ENCODE measurements at places on chromosomes 12 and 14. TPM values are rescaled to one million over a fixed set of nuclear protein-coding genes. Genes with fewer than 3 reads are reported as not detected.

CEBPE gene
- 6.0 TPM for total RNA-seq

INSM2 gene
- 1.7 TPM for total RNA-seq

TPH2 gene
- 3.9 TPM for total RNA-seq

ATXN7L3B gene
- 34.4 TPM for total RNA-seq

EIF2S3B gene
- total RNA-seq: 3.9 TPM

GRCh38 chr14:94650806-94651805 lies 38.9 kb downstream of the SERPINA3 start:
- no peak for DNase-seq

DNA sequence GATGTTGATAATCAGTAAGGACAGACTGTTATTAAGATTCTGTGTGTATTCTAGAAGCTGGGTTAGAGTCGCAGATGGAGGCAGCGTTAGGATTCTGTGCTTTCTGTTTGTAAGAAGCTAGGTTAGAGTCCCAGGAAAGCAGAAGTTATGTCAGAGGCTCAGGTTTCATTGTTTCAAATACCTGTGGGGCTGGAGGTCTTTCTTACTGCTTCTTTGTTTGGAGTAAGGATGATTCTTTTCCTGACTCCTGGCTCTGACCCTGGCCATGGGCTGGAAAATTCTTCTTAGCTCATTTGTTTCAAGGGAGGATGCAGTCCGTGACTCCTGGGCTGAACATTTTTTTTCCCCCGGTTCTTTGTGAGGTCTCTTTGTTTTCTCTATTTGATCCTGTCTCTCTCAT lies 5.2 kb downstream of the MUCL1 start:
- no peak for DNase-seq

DNA sequence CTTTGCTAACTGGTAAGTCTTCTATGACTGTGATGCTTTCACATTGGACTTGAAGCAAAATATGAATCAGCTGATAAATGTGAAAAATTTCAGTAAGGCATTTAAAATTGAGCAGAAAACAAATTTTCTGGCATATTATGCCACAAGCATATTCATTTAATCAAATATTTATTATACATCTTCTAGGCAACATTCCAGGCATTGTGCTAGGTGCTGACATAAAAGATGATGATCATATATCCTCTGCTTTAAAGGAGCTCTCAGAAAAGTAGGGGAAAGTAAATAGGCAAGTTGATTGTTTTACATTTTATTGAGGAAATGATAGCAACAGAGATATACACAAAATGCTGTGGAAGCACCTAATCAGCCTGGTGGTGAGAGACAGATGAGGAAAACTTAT lies 248.9 kb downstream of the SLC16A7 start:
- no peak for DNase-seq

DNA sequence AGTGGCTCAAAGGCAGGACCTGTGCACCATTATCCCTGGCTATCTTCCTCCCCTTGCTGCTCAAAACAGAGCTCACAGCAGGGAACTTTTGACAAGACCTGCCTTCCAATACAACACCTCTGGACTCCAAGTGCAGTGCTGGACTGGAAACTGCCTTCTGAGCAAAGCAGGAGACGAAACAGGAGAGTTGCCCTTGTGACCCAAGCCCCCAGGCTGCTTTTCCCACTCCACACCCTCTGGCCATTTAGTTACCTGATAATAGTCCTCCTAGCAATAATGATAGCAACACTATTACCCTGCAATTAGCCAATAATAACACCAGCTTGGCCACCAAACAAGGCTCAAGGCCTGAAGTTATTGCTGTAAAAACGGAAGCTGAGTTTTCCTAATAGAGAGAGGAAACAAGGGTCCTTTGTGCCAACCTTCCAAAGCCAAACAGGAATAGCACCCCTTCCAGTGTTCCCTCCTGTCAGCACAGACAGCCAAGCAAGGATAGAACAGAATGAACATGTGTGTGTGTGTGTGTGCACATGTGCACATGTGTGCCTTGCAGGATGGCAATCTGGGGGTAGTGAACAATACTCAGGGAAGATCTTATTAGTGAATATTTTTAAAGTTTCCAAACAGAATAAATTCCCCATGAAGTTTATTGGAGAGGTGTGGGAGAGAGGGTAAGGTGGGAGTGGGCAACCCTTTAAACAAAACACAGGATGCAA lies 9.2 kb upstream of the KRT73 start:
- DNase-seq: no peak

GRCh38 chr12:53052419-53053217 lies 2.8 kb downstream of the TNS2 start:
- peak; percentile 96 for DNase-seq

DNA sequence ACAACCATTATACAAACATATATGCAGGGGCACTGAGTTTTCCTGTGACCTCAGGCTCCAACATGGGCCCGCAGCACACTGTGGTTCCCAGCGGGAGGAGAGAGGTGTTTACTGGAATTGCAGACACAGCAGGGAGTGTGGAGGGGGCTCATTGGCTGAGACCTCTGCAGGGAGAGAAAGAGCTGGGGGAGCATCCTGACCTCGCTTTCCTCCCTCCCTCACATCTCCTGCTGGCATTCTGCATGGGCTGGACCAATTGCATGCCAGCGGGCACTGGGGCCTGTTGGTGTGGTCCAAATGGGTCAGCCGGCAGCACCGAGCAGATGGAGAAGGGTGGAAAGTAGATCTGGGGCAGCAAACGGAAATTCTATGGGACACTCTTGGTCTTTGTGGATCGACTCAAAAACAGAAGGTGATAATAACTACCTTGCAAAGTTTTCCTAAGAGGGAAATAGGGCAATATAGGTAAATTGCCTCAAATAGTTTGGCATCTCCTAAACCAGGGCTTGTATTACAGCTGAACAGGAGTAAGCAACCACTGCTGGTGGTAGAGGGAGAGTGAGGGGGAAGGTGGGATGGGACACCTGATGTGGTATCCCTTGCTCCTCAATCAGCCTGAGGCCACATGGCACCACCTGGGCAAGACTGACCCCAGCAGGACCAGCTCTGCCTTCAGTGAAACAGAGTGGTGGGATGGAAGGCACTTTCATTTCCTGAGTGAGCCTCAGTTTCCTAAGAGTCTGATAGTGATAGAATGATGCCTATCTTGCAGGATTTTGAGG lies 86.9 kb downstream of the NTF3 start:
- DNase-seq: no peak

DNA sequence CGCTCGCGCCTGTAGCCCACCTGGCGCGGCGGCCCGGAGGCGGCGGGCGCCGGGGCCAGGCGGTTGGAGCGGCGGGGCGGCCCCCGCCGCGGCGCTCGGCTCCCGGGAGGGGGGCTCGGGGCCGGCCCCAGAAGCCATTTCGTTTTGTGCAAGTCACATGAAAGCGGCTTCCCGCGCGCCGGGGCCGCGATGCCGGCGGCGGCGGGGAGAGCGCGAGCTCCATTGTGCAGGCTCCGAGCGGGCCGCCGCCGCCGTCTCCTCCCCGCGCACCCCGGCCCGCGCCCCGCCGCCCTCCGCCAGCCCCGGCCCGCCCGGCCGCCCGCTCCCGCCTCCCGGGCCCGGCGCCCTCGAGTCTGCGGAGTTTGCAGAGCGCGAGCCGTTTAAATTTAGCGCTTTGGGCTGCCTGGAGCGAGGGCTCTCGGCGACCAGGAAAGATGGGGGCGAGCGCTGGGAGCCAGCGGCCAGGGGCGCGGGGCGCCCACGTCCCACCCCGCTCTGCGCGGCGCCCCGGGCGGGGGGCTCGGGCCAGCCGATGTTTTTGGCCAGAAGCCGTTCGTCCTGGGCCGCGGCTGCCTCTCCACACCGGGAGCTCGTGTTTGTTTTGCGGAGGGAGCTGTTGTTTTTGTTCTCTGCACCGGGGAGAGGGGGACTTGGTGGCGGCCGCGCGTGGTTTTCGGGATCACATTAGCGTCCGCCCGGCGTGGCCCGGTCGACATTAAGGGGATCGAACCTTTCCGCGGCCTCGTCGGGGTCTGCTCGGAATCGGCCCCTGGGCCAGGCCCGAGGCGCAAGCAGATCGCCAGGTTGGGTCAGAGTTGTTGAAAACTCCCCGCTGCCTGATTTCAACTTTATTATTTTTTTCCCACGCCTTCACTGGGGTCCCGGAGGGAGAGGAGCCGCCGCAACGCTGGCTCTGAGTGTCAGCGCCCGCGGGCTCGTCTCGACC lies 982 bp downstream of the BCL7A start:
- peak; percentile 25 for DNase-seq

- DNase-seq: peak; percentile 18
These were observed 18.3 kb downstream of the SLC25A47 start for GRCh38 chr14:100341301-100342031.

DNA sequence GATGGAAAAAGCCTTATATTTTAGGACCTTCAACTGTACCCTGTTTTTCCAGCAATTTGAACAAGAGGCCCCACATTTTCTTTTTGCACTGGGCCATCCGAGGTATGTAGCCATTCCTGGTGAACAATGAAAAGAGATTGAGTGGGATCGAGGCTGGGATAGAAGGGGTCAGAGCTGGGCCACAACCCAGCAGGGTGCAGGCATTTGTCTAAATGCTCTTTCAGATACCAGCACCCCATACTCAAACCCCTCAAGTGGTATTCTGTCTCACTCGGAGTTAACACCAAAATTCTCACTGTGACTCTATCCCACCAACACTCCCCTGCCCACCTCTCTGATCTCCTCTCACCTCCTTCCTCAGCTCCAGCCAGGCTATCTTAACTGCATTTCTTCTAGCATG lies 26.8 kb downstream of the DUSP6 start:
- DNase-seq: no peak
